ENCODE measurements at places on chromosomes 2 and 18.

DNA sequence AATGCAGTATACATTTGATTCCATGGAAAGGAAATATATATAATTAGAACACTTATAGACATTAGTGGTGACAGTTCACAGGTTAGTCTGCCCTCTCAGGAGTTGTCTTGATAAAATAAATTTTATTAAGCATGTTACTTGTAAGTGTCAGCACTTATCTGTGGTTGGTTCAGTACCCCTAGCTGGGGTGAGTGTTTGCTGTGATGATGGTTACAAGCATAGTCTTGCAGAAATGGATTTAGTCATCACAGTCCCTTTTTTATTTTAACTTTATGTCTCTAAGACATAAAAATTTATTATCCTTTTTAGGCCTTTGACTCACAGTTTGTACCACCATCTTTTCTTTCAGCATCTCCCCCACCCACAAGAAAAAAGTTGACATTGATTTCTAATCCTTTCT lies 52.1 kb downstream of the NCK2 start:
- no peak for DNase-seq

- no peak for DNase-seq
Observed at GRCh38 chr2:114175507-114175906, 266.9 kb upstream of the DPP10 start.

- DNase-seq: no peak
Observed at GRCh38 chr2:62204998-62205496, 9.1 kb downstream of the B3GNT2 start.

GRCh38 chr18:76435316-76435989 lies 59.6 kb downstream of the ZNF516 start:
- no peak for DNase-seq

GRCh38 chr2:230908595-230909191 lies 16.3 kb downstream of the GPR55 start:
- peak; percentile 92 for DNase-seq

- no peak for DNase-seq
Observed at GRCh38 chr2:38653715-38654527, 12.0 kb upstream of the GALM start.

DNA sequence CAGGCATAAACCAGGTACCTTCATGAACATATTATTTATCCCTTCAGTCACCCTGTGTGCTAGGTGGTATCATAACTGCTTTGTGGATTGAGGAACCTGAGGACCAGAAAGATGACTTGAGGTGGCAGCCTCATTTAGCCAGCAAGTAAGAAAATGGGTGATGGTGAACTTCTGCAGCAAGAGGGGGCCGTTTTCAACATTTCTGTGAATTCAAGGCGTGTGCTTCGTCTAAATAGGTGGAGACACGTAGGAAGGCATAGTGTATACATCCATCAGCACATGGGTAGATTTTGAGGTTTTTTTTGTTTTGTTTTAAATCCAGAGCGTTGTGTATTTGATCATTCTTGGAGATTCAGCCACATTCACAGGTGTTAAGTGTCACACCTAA lies 118.7 kb downstream of the SPTBN1 start:
- DNase-seq: no peak

- no peak for DNase-seq
Observed at GRCh38 chr2:7665880-7666279, 748.7 kb downstream of the RNF144A start.

GRCh38 chr2:12513339-12513738 lies 203.4 kb upstream of the TRIB2 start:
- DNase-seq: no peak

DNA sequence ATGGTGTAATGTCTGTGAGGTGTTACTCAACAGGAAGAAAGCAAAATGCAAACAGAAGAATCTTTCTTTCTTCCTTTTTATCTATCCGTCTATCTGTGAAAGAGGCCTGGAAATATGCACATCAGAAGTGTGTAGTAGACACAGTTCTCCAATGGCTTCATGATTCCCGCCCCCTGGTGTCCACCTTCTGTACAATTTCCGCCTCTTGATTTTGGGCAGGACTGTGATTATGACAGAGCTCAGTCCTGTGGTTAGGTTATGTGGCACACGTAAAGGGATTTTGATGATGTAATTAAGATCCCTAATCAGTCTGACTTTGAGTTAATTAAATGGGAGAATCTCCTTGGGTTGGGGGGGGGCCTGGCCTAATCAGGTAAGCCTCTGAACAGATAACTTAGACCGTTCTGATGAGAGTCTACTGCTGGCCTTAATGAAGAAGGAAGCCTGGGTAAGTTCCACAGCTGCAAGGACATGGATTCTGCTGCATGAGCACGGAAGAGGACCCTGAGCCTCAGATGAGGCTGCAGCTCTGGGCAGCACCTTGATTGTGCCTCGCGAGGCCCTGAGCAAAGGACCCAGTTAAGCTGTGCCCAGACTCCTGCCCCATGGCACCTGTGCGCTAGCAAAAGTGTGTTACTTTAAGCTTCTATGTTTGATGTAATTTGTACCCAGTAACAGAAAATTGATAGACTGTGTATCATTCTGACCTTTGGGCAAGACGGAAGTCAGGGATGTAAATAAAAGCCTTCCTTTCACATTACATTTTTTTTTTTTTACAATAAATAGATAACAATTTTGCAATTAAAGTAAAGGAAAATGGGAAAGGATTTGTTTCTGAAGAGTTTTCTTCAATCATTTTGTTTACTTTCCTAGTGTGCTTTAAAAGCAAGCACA lies 11.3 kb upstream of the KCNF1 start:
- DNase-seq: peak; percentile 82

DNA sequence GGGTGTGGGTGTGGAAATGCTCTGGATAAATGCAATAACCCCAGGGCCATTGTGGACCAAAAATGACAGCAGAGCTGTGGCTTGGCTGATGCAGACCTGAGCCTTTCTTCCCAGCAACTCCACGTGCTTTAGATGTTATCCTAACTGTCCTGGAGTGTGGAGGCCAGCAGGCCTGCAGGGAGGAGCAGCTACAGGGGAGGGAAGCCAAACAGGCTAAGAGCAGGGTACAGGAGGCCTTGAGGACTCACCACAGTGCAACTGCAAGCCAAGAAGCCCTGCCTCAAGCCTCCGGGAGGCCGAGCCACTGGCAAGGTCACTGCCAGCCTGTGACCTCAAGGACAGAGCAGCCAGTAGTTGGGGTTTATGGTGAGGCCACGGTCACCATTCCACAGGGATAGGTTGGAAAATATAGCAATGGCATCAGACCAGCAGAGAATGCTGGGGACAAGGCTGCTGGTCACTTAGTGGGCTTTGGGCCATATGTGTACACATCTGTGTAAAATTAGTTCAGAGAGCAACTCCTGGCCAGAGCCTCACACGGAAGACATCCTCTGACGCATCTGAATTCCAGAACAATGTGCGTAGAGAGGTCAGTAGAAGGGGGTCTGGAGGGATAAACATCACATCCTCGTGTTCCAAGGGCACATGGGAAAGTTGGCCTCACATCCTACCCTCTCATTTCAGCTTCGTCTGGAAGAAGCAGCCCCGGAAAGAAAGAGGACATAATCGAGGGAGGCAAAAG lies 76.2 kb upstream of the UPP2 start:
- no peak for DNase-seq
